ENCODE measurements at places on chromosomes 2 and 18.

DNA sequence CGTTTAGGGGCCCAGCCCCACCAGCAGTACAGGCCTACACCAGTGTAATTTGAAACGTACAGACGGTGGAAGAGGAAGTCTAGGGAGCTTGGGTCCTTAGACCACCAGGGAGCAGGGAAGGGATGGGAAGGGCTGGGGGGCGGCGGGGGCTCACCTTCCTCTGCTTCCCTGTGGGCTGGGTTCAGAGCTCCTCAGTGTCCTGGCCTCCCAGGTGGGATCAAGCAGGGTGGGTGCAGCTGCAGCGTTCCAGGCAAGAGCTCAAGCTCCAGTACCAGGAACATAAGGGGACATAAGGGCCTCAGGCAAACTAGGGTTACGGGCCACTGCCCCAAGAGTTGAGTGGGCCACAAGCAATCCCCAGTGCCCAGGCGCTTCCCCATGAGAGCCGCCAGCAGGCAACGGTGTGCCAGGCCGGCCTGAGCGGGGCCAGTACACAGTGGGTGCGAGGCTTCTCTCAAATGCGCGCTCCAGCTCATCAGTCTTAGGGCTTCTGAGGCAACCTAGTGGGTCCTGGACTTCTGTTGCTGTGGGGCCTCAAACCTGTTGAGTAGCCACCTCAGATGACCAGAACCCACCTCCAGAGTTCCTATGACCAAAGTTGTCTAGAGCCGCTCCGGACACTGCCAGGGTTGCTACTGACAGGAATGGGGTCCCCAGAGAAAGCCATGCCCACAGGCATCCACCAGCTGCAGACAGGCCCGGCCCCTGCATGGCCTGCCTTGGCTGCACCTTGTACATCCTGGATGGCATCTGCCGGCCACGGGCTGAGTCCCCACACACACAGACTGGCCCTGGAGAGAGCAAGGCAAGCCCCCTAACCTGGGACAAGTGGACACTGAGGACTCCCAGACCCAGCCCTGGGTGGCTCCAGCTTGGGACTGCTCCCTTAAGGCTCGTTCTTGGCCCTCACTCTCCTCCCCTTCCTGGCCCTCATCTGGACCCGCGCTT is 5.2 kb downstream of the ANKRD23 start:
- no peak for DNase-seq

DNA sequence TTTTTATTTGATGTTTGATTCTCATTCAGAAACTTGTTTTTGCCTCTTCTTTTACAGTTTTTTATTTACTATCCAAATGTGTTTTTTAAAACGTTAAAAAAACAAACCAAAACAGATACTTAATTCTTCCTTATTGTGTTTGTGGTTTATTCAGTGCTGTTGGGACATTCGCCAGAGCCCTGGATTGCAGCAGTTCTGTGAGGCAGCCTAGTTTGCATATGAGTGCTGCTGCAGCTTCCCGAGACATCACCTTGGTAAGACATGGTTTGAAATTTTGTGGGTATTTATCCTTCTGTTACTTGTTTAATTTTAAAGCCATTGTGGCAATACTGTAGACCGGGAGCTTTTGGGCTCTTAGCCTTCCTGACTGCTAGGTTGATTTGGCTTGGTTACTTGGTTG is 91.2 kb downstream of the MTA3 start:
- DNase-seq: no peak

DNA sequence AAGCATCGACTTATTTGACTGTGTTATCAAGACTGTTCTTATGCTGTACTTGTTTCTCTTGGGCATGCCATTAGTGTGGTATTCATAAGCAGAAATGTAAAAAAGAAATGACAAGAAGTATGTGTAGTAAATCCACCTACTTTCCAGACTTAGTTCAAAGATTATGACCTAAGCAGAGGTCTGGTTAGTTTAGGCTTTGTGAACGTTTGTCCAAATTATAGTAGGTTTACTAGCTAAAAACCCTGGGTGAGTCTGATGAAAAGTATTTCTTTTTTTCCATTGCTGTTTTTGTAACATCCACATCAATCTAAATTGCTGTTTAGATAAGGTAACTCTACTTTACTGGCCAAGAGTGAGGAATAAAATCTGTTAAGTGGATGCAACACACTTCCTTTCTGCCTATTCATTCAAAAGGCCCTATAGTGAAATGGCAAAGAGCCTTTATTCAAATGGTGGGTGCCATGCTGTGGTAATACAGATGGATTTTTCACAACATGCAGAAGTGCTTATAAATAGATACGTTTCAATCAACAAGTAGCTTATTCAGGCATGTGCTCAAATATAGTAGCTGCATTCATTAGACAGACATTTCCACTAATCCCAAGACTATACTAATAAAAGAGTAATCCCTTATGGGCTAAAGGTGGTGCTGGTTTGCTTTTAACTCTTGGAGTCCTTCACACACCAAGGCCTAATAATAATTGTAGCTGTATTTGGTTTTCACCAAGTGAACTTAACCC is 122.5 kb upstream of the LTBP1 start:
- no peak for DNase-seq

DNA sequence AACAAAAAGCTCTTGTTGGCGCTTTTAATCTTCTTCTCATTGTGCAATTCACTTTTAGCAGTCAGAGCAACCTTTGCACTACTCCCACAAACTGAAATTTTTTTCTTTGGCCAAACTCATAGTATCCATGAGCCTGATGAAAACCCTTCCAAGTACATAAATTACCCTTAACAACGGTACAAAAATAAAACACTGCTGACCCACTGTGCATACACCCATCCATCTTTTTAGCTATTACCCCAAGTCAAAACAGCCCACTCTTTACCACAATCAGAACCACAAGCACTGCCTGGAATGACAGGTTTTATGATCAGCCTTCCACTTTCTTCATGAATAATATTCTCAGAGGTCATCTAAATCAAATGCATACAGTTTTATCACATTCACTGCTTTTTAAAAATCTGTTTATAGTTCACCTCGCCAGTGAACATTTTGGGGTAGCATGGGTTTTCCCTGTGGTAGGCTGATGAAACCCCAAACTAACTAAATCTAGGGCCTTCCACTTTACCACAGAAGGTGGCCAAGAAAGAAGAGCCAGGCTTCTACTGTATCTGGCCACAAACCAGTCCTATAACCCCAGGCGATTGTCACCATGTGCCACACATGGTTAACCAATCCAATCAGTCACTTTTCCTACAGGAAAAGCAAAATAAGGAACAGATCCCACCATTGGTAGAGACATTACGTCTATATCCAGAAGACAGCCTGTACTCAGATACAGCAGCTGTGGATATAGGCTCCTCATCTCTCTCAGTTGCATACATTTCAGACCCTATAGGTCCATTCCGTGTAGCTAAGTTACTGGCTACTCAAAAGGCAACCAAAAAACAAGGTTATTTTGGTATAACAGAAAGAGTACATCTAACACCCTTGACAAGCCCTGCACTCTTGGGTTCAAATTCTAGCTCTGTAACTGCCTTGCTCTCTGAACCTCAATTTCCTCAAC is 171.3 kb downstream of the THADA start:
- DNase-seq: no peak

DNA sequence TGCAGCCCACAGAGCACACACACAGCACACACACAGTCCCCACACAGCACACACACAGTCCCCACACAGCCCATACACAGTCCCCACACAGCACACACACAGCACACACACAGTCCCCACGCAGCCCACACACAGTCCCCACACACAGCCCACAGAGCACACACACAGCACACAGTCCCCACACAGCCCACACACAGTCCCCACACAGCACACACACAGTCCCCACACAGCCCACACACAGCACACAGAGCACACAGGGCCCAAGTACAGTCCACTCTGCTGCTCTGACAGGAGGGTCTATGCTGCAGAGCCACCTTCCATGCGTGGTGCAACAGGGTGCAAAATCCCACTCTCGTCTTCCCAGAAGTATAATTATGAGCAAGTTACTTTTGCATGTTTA is 240.5 kb upstream of the SALL3 start:
- no peak for DNase-seq

DNA sequence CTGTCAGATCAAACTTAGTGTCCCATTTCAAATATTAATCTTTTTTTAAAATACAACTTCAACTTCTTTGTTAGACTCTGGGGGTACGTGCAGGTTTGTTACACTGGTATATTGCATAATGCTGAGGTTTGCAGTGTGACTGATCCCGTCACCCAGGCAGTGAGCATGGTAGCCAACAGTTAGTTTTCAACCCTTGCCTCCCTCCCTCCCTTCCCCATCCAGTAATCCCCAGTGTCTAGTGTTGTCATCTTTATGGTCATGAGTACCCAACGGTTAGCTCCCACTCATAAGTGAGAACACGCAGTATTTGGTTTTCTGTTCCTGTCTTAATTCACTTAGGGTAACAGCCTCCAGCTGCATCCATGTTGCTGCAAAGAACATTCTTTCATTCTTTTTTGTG is 23.9 kb downstream of the NOL10 start:
- no peak for DNase-seq

GRCh38 chr2:184339966-184340365 is 258.4 kb upstream of the ZNF804A start:
- DNase-seq: no peak

- DNase-seq: no peak
Measured at GRCh38 chr2:198710562-198710961, 747.2 kb downstream of the SATB2 start.

DNA sequence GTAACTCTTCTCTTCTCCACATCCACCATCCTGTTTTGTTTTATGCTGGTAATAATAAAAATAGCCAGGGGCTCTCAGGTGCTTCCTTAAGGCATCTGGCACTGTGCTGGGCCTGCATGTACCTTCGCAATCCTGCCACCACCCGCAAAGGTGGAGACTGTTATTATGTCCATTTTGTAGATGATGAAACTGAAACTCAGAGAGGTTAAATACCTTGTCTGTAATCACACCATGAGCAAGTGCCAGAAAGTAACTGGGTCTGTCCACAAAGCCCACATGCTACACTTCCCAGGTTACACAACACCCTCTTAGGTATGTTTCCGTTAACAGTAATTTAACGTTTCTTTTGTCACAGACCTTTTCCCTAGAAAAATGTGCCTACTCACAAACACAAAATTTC is 27.0 kb downstream of the NRP2 start:
- DNase-seq: no peak

DNA sequence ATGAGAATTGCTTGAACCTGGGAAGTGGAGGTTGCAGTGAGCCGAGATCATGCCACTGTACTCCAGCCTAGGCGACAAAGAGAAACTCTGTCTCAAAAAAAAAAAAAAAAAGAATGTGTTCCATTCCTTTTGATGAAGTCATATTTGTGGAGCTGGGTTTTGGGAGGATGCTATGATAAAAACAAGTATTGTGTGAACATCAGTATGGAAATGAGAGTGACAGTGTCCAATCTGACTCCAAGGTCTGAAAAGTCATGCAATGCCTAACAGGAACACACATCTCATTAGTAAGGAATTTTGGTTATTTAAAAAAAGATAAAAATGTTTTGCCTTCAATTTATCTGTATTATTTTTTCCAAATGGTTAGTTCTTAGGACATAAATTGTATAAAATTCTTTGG is 11.8 kb downstream of the GCFC2 start:
- no peak for DNase-seq

DNA sequence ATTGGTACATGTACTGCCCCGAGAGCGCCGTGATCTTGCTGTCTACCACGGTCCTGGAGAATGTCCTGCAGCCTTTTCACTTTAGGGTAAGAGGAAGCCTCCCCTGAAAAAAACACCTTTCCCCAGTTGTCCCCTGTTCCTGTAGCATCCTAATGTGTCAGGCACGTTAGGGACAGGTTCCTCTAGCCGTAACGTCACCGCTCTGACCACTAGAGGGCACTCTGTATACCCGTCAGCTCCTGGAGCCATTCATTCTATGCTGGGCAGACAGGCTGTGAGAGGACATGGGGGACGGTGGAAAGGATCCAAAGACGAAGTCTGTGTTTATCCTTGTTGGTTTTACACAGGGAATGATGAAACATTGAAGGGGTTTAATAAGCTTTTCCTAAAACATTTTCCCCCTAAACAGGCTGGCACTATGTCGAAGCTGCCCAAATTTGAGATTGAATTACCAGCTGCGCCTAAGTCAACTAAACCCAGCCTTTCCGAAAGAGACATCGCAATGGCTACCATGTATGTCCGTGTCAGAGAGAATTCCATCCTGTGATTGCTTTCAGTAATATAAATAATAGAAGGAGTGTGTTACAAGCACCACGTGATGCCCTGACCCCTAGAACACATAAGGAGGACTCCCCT is 12.7 kb downstream of the RMC1 start:
- DNase-seq: peak; percentile 49

DNA sequence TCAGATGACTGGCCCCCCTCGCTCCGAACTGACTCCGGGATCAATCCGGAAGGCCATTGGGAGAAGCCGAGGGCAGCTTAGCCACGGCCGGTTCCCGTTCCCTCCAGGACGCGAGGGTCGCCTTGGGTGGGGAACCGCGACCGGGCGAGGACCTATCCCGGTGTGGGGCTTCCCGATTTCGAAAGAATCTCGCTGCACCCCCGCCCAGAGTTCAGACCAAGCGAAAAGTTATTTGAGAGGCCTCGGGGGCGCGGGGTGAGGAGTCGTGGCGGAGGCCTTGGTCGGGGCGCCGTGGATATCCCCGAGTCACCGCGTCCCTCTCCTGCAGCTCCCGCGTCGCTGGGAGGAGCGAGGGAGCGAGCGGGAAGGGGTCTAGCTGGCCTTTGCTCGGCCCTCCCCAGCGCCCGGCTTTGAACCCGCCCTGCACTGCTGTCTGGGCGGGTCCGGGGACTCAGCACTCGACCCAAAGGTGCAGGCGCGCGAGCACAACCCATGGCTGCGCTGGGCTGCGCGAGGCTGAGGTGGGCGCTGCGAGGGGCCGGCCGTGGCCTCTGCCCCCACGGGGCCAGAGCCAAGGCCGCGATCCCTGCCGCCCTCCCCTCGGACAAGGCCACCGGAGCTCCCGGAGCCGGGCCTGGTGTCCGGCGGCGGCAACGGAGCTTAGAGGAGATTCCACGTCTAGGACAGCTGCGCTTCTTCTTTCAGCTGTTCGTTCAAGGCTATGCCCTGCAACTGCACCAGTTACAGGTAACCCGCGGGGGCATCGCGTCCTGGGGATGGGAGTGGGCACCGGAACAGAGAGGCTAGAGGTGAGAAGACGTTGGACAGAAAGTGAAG is at the start of gene CYP27A1:
CYP27A1 (plus strand) TSS at position 457 of the 837 bp plus-strand sequence; CDS start at position 493, 36 bp downstream.
- DNase-seq: no peak

DNA sequence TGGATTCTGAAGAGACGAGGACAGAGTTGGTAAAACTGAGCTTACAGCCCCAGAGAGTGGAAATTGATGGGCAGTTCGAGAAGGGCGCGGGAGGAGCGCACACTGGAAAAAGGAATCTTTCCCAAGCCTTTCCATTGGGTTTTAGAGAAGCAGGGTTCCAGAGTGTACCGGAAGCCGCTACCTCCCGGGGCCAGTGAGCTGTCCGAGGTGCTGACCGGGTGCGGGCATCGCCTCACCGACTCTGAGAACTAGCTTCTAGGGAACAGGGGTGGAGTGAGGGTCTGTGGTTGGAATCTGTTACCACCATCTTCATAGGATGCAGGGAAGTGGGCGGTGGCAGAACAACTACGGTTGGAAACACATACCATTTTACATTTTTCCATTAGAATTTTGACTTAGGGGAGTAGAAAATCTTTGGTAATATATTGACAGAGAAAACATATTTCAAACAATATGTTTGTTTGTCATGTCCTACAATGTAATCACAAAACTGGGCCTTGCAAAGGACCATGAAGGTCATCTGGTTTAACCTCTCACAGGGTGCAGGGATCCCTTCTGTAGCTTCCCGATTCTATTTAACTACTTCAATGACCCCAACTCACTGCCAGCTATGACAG is 724 bp downstream of the NMS start:
- DNase-seq: no peak
